ENCODE measurements at places on chromosomes 5 and 9.

DNA sequence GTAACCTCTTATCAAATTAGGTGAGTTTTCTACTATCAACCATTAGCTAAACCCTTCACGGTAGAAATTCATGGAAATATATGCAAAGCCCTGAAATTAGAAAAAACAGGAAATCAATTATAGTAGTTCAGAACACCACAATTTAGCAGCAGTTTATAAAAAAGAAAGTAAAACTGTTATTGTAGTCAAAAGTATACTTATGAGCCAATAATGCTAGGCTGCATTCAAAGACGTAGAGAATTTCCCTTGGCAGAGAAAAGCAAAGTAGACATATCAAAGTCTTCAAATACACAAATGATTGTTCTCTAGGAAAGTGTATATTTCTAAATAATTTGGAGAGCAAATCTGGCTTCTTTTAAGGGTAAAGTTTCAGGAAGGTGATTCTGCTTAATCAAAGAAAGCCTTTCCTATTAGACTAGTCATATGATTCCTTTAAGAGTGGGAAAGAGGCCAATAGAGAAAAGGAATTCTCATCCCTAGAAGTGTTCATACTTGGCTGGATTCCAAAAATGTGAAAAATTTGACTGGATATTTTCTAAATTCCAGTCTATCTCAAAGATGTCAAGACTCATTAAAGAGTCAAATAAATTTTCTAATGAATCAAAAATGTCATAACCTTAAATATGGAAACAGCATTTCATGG is 185.5 kb downstream of the SMC2 start:
- no peak overlapping the region for H3K27ac ChIP-seq
- H3K4me1 ChIP-seq = no peaks in the 10 kb centered on the region
- H3K4me3 ChIP-seq = no peak overlapping the region
- no peak for DNase-seq

GRCh38 chr9:133121915-133122550 is 993 bp upstream of the RALGDS start:
- no peaks in the 10 kb centered on the region for H3K36me3 ChIP-seq
- peaks cover 54% of the 10 kb centered on the region for H3K4me1 ChIP-seq
- no peaks in the 10 kb centered on the region for H3K27me3 ChIP-seq

DNA sequence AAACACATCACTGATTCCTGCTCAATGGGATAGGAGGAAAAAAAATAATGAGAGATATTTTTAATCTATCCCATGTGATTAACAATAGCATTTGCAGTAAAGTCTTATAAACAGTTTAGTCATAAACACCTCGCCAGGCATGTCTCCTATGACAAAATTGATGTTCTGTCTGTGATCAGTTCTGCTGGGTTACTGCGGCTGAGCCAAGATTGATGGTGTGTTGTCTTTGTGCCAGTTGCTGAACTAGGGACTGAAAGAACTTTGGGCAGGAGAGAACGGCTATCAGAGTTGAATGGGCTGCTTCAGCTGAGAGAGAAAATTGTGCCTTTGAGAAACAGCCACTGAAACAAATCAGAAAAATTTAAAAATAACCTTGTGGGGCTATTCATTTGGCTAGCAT is 37.3 kb upstream of the MAMDC2 start:
- H3K4me3 ChIP-seq = no peak overlapping the region
- no peaks in the 10 kb centered on the region for H3K27me3 ChIP-seq
- no peaks in the 10 kb centered on the region for H3K36me3 ChIP-seq
- H3K27ac ChIP-seq = no peak overlapping the region
- DNase-seq = no peak

DNA sequence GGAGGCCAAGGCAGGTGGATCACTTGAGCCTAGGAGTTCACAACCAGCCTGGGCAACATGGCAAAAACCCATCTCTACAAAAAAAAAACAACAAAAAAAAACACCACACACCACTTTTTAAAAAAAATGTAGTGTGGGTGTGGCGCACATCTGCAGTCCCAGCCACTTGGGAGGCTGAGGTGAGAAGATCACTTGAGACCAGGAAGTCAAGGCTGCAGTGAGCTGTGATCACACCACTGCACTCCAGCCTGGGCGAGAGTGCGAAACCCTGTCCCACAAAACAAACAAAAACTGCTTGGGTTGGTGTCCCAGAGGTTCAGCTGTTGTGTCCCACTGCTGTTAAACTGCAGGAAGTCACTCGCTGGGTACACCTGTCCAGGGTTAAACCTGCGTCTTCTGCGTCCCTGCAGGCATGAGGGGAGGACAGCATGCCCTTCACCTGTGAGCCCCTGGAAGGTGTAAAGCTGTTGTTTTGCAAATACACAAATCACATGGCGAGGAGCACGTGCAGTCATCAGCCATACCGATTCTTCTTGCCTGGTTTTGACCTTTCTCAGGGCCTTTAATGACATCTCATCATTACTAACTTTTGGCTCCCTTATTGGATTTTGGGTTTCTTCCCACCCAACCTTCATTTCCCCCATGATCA is 29.3 kb upstream of the CLPTM1L start:
- no peak overlapping the region for H3K27ac ChIP-seq
- H3K36me3 ChIP-seq = no peaks in the 10 kb centered on the region
- H3K27me3 ChIP-seq = peaks cover 43% of the 10 kb centered on the region
- DNase-seq = no peak

- H3K4me3 ChIP-seq = no peak overlapping the region
- no peaks in the 10 kb centered on the region for H3K36me3 ChIP-seq
Observed at GRCh38 chr9:15909297-15909696, 356.5 kb downstream of the CCDC171 start.

GRCh38 chr5:172284611-172284980 is 1.0 kb upstream of the UBTD2 start:
- H3K4me3 ChIP-seq = peak overlapping the region; percentile 89
- H3K27ac ChIP-seq = peak overlapping the region; percentile 88
- H3K27me3 ChIP-seq = no peaks in the 10 kb centered on the region
- DNase-seq = peak; percentile 38
- no peaks in the 10 kb centered on the region for H3K36me3 ChIP-seq
- peaks cover 11% of the 10 kb centered on the region for H3K4me1 ChIP-seq

DNA sequence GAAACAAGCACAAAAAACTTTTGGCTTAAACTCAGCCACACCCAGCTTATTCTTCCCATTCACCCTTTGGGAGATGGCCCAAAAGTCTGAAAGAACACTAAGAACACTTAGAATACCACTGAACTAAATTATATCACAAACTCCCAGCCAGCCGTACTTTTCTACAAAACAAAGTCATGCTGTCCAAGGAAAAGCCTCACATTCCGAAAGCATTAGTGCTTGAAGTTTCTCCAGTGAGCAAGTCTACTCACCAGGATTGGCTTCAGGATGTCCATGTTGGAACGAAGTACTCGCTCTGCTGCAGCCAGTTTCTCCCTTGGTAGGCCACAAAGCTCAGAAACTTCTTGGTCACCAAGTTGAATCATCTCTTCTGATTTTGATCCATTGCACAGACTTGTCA is 69.7 kb downstream of the ABCA1 start:
- no peaks in the 10 kb centered on the region for H3K27me3 ChIP-seq
- peaks cover 7% of the 10 kb centered on the region for H3K36me3 ChIP-seq
- no peak overlapping the region for H3K4me3 ChIP-seq
- H3K4me1 ChIP-seq = peaks cover 10% of the 10 kb centered on the region
- DNase-seq = no peak

DNA sequence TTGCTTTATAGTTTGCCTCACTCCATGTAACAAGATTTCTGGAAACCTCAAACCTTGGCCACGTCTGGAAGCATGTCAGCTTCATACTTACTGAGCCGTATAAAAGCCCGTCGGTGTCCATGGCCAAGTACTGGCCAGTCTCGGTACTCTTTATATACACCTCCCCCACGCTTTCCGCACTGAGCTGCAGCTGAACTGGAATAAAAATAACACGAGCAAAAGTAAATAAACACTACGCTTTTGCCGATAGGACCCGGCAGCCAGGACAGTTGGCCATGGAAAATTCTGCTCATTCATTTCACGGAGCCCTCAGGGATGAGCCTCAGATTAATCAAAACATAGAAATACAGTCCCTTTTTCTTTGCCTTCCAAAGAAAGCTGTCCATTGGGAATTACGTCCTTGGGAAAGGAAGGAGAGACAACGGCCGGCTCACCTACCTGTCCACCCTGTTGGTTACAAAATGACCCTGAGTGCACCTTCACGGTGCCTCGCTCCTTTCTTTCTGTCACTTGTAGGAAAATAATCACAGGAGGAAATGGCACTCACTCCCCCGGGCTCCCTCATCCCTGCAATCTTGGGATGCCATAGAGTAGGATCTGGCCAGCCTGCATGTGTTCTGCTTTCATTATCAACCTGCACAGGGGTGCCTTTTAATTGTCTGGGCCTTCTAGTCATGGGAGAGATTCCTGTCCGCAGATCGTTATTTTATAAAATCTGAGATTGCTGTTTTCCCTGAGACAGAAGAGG is 85.1 kb downstream of the FGF1 start:
- H3K36me3 ChIP-seq = no peaks in the 10 kb centered on the region
- no peak overlapping the region for H3K27ac ChIP-seq
- no peak for DNase-seq
- H3K4me1 ChIP-seq = no peaks in the 10 kb centered on the region
- H3K27me3 ChIP-seq = no peaks in the 10 kb centered on the region

DNA sequence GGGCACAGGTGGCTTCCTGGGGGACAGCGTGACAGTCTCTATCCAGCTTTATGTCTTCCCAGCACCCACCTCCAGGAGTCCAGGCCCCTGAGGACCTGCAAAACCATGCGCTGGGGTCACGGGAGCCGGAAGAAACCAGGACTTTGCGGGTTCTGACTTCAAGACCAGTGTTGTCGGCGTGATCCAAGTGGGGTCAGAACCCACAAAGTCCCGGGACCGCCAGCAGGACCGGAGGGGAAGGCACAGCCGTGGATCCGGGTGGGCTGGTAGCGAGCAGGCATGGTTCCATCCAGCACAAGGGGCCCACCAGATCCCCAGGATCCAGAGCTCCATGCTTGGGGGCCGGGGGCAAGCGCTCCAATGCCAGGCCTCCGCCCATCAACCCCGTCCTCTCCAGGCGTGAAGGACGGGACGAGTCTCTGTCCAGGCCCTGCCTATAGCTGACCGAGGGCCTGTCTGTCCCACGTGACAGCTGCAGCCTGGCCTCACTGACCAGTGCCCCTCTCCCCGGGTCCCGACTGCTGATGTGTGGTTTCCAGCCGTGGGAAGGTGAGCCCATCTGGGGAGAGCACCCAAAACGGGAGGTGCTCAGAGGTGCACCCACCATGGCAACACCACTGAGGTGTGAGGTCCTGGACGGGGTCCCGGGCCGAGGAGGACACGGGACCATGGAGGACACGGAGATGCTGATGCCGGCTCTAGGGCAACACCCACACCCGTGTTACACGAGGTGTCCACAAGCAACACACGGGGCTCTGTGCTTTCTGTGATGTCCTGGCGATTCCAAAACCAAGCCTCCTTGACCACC is 48.9 kb downstream of the SLC12A7 start:
- no peaks in the 10 kb centered on the region for H3K36me3 ChIP-seq
- no peaks in the 10 kb centered on the region for H3K4me1 ChIP-seq
- H3K27me3 ChIP-seq = no peaks in the 10 kb centered on the region
- DNase-seq = no peak
- no peak overlapping the region for H3K27ac ChIP-seq

DNA sequence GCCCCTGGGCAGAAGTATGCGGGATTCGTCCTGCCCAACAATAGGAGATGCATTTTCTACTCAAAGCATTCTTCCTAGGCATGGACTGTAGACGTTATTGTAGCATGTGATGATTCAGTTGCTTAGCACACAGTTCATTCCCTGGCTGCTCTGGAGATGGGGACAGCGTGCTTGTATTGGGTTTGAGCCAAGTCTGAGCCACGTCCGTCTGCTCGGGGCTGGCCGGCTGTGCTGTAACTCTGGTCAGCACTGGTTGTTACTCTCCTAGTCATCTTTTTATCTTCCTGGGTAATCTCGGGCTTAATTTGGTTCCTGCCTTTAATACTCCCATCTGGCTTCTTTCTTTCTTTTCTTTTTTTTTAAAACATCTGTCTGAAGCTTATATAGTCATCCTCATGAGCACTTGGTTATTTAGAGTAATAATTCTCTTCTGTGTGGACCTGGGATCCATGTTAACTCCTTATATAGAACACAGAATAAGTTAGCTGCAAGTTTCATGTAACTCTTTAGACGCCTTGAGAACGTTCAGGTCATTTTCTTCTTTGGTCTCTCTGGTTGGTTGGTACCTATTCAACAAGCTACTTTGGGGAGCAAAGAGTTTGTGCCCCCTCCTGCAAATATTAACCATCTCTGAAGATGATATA is 118.8 kb upstream of the RPS23 start:
- peak; percentile 99 for DNase-seq
- H3K27ac ChIP-seq = no peak overlapping the region
- no peaks in the 10 kb centered on the region for H3K36me3 ChIP-seq
- no peaks in the 10 kb centered on the region for H3K27me3 ChIP-seq
- H3K4me3 ChIP-seq = no peak overlapping the region

DNA sequence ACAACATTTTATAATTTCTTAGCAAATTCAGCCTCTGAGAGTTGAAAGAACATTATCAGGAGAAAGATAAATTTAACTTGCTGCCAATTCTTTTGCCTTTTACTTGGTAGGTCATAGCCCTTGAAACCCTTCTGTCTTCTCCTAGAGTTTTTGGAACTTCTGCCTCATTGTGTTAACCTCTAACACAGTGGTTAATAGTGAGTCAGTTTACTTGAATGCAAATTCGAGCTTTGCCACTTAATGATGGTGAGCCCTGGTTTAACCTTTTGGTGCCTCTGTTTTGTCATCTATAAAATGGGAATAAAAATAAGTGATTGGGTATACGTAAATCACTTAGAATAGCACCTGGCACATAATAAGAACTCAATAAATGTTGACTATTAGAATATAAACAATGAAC is 1.8 kb upstream of the INIP start:
- H3K36me3 ChIP-seq = no peaks in the 10 kb centered on the region
- no peak for DNase-seq
- no peak overlapping the region for H3K27ac ChIP-seq
- H3K4me3 ChIP-seq = no peak overlapping the region

DNA sequence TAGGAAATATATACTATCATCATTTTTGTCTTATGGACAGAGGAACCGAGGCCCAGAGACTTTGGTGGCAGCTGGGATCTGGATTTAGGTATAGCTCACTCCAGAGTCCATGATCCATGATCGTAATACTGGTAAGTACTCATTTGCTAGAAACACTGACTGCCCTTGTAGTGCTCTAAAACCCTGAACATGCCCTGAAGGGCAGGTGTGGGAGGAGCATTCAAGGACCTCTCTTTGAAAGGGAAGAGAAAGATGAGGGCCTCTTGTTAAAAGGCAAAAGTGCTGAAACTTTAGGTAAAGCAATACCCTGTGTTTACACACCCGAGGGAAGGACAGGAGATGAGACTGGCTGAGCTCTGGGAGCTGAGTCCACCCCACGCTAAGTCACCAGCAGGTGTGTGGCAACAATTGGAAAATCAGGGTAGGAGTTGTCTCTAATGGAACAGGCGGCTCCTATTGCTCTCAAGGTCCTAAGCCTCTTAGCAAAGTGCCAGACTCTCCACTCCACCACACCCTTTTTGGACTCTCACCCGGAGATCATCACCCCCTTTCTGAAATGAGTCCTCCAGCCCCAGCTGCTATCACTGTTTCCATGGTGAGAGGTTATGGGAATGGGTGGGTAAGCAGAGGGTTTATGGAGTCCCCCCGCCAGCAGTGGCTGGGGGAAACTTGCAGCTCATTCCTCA is 34.8 kb downstream of the TRPC7 start:
- H3K4me1 ChIP-seq = no peaks in the 10 kb centered on the region
- H3K27ac ChIP-seq = no peak overlapping the region
- H3K36me3 ChIP-seq = no peaks in the 10 kb centered on the region
- no peak overlapping the region for H3K4me3 ChIP-seq
- no peak for DNase-seq

Data from cardiac muscle cell (in vitro differentiated cells and primary cell).